NCI-H82 (cell line): ENCODE measurements at places on chromosomes 1 and 21.

- peak; percentile 83 for DNase-seq
Measured at GRCh38 chr1:162666006-162666645, 33.9 kb downstream of the DDR2 start.

DNA sequence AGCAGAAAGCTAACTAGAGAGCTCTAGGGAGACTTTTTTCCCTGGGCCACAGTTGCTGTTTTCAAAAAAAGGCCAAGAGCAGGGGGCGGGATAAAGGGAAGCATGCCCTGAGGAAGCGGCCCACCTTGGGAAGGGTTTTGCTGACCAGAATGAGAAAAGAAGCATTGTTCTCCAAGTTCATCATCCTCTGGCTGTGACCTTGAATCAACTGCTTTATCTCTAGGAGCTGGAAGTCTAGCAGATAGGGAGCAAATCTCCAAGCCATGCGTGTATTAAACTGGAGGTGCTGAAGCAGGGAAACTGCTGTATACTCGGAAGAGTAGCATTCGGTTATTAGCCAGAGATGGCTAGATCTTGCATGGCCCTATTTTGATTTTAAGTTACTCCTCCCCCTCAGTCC is 64.8 kb downstream of the ATP2B4 start:
- no peak for DNase-seq

GRCh38 chr1:116408803-116409720 is 36.0 kb downstream of the ATP1A1 start:
- no peak for DNase-seq

GRCh38 chr21:39951183-39952101 is 84.2 kb downstream of the PCP4 start:
- no peak for DNase-seq

DNA sequence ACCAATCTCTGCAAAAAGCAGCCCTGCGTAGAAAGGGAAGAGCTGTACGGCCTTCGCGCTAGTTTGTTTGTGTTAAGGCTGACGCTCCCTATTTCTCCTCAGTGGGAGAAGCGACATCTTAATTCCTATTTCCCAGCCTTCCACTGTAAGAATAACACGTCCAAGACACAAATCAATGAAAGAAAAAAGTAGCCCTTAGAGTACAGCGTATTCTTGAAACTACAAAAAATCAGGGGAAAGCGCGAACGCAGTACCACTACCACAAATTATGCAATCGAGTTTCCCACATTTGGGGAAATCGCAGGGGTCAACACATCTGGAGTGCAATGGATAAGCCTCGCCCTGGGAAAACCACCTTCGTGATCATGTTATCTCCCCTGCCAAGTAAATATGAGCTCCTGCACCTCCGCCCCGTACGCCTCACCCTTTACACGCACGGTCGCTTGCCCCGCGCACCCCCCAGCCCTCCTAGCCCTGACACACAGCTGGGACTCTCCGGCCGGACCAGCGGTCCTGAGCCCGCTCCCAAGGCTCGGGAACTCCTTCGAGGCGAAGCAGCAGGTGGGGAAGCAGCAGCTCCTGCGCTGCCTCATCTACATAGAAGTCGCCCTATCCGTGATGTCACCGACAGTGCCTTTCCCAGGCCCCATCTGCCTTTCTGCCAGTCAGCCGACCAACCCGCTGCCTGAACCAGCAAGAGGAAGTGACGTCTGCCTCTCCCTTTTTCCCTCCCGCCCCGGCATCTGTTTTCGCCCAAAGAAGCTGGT is 94.7 kb downstream of the PPIAL4G start:
- peak; percentile 99 for DNase-seq

GRCh38 chr1:108050911-108051629 is 86.1 kb upstream of the VAV3 start:
- DNase-seq: peak; percentile 29

DNA sequence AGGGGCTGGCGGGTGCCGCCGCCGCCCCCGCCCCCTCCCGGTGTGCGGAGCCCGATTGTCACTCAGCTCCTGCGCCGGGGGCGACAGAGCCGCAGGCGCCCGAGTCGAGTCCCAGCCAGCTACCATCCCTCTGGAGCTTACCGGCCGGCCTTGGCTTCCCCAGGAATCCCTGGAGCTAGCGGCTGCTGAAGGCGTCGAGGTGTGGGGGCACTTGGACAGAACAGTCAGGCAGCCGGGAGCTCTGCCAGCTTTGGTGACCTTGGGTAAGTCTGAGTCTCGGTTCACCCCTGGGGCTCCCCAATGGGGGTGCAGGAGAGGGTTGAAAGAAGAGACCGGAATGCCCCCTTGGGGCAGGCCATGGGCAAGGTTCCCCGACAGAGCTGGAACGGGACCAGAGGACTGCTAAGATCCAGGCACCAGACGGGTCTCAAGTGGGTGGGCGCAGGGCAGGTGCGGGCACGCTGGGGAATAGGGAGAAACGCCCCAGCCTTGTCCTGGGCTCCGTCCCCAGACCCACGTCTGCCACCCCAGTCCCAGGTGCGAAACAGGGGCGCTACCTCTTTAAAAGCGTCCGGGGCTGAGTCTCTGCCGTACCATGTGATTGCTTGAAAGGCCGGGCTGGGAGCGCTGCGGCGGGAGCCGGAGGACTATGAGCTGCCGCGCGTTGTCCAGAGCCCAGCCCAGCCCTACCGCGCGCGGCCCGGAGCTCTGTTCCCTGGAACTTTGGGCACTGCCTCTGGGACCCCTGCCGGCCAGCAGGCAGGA is at the start of gene ADORA1:
Gene ADORA1 (plus strand): TSS at position 61 of the 765 bp plus-strand sequence. CDS start 1,116 bp downstream, outside the sequence.
- peak; percentile 80 for DNase-seq

- DNase-seq: no peak
Measured at GRCh38 chr1:5746611-5747425, 245.4 kb downstream of the NPHP4 start.

- peak; percentile 27 for DNase-seq
Measured at GRCh38 chr1:69451196-69451595, 116.5 kb upstream of the LRRC7 start.

DNA sequence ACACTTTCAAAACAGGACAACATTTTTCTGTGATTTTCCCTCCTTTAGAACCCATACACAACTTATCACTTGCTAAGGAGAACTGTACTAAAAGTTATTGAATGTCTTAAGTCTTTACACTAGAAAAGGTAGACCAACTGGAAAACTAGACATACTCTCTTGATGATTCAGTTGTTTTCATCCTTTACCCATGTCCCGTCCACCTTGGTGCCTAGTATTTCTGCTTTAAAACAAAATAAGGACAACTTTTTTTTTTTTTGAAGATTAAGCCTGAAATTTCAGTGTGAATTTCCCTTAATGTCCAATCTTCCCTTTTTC is 4.5 kb downstream of the CDKN2C start:
- no peak for DNase-seq

DNA sequence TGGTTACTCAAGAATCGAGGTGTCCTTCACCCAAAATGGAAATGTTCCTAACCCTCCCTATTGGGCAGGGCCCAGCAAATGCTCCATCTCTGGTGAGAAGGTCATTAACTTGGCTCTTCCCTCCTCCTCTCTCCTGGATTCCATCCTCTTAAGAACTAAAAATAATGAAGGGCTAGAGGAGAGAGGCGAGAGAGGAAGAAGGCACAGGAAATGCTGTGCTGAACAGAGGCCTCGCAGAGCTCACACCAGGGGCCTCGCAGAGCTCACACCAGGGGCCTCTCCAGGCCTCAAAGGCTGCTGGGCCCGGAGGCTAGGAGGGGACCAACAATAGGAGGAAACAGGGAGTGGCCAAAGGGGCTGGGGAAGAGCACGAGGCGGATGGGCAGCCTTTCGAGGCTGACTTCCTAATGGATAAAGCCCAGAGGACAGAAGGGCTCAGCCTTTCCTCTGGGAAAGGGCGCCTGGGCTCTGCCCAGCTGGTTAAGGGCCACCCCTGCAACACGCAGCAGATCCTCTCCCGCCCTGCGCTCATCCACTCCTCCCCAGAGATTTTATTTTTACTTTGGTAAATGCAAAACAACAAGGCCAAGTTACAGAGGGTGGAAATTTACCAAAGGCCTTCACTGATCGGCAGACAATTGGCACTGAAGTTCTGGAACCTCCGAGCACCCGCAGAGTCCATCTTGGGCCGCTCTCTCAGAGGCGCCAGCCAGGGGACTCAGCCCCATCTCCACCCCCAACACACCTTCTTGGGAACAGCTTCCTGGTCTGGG is 78.5 kb downstream of the ITPKB start:
- DNase-seq: no peak

DNA sequence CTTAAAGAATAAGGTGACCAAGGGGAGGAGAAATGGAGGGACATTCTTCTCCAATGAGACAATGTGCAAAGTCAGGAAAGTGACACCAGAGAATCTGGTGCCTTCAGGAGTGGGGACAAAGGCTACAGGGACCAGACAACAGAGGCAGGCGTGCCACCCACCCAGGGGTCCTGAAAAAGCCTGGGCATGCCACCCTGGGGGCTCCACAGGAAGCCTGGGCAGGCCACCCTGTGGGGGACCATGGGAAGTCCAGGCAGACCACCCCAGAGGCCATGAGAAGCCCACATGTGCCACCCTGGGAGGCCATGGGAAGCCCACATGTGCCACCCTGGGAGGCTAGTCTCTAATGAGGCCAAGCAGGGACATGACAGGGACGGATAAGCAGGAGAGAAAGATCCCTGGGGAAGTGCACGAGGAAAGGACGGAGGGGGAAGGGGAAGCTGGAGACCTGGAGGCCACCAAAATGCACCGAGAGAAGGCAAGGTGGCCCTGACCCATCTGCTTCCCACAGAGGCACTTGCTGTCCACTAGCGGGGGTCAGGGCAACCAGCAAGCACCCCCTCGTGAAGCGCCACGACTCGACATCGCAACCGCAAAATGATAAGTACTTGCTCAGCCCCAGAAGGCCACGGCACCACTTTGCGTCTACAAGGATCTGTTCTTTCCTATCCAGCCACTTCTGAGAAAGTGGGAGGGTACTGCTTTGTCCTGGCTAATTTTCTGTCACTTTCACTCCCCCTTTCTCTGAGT is 7.2 kb upstream of the PDE9A start:
- peak; percentile 46 for DNase-seq

- no peak for DNase-seq
Measured at GRCh38 chr1:205077934-205078311, 6.3 kb downstream of the TMEM81 start.

DNA sequence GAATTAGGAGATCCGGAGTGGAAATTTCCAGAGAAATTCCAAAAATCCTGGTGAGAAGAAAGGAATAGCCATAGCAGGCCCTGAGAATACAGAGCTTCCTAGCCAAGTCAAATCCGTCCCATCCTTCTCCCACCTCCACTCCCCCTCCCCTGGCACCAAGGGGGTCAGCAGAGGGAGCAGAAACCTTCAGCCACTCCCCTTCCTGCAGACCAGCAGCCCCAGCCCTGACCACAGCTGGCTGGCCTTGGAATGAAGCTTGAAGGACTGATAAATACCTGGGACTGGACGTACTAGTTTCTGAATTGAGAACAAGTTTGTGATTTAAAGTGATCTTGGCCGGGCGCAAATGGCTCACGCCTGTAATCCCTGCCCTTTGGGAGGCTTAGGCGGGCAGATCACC is 13.8 kb upstream of the RIPPLY3 start:
- no peak for DNase-seq

DNA sequence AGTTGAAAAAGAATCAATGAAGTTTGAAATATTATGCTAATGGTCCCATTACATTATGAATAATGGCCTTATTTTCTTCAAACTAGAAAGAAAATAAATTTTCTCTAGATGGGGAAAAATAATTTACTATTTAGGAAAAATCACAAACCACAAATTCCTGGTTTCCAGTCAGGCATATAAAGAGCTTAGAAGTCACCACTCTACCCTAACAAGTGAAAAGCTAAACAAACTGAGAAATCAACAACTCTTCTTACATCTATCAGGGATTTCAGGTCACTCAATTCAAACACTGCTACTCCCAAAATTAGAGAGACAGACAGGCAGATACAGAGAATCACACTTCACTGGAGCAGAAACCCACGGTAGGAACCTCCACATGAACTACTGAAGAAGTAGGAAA is 82.1 kb upstream of the LRRC7 start:
- DNase-seq: no peak

- DNase-seq: peak; percentile 94
Measured at GRCh38 chr1:156383023-156383422, 14.0 kb downstream of the RHBG start.

GRCh38 chr1:29121936-29122681 is 1.6 kb downstream of the TMEM200B start:
- DNase-seq: peak; percentile 62

DNA sequence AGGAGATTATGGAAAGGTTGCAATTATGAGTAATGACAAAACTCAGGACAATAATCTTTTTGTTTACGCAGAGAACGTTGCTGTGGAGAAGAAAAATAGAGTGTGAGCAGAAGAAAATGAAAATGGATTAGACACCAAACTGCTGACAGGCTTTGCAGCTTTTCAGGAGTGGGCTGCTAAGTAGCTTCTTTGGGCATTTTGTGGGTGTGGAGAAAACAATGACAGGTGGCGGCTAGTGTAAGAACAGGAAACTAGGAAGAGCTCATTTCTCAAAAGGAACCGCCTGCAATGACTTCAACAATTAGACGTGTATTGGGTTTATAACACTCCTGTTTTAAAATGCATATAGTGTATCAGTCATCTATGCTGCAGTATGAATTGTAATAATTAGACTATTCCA is 18.3 kb upstream of the PALMD start:
- DNase-seq: peak; percentile 95

DNA sequence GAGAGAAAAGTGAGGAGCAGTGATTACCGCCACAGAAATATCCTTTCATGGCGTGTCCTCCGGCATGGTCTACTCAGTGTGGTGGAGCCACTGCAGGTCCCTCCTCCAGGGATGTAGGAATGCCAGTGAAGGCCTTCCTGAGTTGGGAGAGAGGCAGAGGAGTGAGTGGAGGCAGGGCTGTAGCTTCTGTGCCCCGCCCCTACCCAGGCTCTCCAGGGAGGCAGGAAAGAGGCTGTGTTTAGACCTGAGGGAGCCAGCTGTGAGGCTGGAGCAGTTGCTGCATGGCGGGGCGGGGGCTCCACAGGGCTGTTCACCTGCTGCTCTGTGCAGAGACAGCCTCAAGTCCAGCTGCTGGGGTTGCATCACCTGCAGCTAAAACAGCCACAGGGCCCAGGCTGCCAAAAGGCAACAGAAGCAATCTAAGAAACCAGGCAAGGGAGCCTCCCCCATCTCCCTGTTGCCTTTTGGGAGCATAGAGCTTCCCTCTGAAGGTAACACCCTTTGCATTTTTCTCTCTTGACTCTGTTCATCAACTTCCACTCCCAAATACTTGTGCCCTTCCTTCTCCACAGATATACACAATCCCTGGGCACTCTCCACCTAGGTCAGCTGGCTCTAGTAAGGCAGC is 801 bp upstream of the ANXA9 start:
- DNase-seq: peak; percentile 68

DNA sequence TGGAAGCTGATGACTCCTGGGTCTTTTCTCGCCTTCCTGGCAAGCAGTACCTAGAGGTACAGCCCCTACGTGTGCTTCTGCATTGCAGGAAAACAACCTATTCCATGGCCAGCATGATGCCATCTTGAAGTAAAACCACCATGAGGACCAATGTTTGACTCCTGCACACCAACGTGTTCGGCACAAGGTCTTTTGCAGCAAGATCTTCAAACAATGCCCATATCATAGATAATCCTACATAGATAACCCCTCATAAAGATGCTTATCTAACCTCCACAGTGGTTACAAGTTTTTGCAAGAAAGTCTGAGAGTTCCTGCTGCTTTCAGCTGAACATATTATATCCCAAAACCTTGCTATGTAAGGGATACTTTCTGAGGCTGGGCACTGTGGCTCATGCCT is 141.1 kb upstream of the MAP1LC3C start:
- no peak for DNase-seq

GRCh38 chr1:101365186-101365585 is 128.4 kb downstream of the S1PR1 start:
- DNase-seq: no peak
